ENCODE measurements at places on chromosomes 7 and 10. TPM values are rescaled to one million over a fixed set of nuclear protein-coding genes. Genes with fewer than 3 reads are reported as not detected.

DNA sequence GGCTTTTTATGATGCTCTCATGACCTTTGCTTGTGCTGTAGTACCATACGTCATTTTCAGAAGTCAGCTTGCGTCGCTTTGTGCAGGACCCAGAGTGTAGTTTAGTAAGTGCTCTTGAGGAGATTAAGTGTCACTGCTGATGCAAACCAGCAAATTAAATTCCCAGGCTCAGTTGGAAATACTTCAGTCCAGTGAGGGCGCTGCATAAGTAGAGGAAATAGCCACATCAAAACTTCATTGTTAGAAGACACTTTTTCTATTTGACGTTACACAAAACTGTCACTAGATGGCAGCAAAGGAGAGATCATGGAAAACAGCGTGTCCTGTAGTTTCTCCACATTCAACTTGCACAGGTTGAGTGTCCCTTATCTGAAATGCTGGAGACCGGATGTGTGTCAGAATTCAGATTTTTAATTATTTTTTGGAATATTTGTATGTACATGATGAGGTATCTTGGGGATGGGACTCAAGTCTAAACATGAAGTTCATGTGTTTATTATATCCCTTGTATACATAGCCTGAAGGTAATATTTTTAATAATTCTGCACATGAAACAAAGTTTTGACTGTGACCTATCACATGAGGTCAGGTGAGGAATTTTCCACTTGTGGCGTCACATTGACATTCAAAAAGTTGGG is 7.9 kb downstream of the ZNF22 start:
- no peaks in the 10 kb centered on the region for H3K4me1 ChIP-seq
- no peak overlapping the region for H3K27ac ChIP-seq
- no peaks in the 10 kb centered on the region for H3K27me3 ChIP-seq

GRCh38 chr7:25613912-25614311 is 385.6 kb upstream of the NPVF start:
- no peak overlapping the region for H3K27ac ChIP-seq
- H3K27me3 ChIP-seq, result no peaks in the 10 kb centered on the region
- H3K4me1 ChIP-seq, result no peaks in the 10 kb centered on the region
- H3K4me3 ChIP-seq, result no peak overlapping the region

- no peak overlapping the region for H3K4me3 ChIP-seq
- no peaks in the 10 kb centered on the region for H3K4me1 ChIP-seq
- no peaks in the 10 kb centered on the region for H3K36me3 ChIP-seq
- no peaks in the 10 kb centered on the region for H3K27me3 ChIP-seq
- no peak for DNase-seq
Measured at GRCh38 chr10:121324678-121325213, 273.5 kb downstream of the FGFR2 start.

DNA sequence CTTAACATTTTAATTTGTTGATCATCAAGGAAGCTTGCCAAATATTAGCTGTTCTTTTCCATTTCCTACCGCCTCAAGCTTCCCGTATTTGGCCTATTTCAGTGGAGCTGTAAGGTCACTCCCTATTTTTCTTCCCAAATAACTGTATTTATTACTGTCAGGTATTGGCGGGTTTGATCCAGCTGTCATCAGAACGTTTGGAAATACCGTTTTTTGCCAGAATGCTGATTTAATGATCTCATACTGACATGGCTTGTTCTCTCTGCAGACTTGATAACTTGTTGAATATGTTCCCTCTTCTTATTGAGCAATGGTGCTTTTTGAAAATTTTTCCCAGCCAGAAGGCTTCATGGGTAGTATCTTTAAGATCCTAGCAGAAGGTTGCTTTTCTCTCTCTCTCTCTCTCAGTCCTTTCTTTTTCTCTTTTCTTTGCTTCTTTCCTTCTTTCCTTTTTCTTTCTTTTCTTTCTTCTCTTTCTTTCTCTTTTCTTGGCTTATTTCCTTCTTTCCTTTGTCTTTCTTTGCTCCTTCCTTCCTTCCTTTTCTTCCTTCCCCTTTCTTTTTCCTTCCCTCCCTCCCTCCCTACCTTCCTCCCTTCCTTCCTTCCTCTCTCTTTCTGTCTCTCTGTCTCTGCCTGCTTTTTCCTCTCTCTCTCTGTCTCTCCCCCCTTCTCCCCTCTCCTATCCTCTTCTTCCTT is 42.1 kb downstream of the CUX1 start:
- H3K27me3 ChIP-seq, result no peaks in the 10 kb centered on the region
- peaks cover 4% of the 10 kb centered on the region for H3K4me1 ChIP-seq
- DNase-seq, result no peak
- no peaks in the 10 kb centered on the region for H3K36me3 ChIP-seq
- H3K27ac ChIP-seq, result no peak overlapping the region

- peaks cover 34% of the 10 kb centered on the region for H3K4me1 ChIP-seq
- peaks cover 4% of the 10 kb centered on the region for H3K36me3 ChIP-seq
- H3K27ac ChIP-seq, result no peak overlapping the region
- H3K4me3 ChIP-seq, result no peak overlapping the region
Measured at GRCh38 chr7:151085329-151085690, 965 bp upstream of the AGAP3 start.

- H3K27ac ChIP-seq, result no peak overlapping the region
- DNase-seq, result peak; percentile 99
- H3K4me3 ChIP-seq, result no peak overlapping the region
- H3K4me1 ChIP-seq, result peaks cover 17% of the 10 kb centered on the region
- H3K27me3 ChIP-seq, result no peaks in the 10 kb centered on the region
Measured at GRCh38 chr10:31142026-31142425, 110.4 kb upstream of the ZNF438 start.

DNA sequence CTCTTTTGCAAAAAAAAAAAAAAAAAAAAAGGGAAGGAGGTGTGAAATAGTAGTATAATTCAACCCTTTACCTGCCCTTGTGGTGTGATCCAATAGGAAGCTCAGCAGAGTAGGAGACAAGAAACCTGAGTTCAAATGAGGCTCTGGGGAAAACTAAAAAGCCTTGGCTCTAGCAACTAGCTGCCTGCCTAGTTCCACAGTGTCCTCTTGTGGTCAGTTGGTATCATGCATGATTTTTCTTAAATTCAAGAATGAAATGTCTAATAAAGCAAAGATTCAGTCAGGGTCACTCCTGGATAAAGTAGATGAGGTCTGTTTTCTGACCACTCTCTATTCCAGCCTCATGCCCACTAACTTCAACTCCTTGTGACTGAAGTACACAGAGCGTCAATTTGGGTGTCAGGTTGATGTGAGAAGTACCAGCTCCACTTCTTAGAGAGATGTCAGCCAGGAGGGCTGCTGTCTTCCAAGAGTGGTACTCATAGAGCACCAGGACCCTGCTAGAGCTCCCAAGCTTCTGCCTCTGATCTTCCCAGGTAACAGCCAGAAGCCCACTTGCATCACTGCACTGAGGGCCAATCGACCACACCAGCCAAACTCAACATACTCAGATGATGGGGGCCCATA is 10.5 kb downstream of the LSM5 start:
- H3K27me3 ChIP-seq, result no peaks in the 10 kb centered on the region
- H3K4me3 ChIP-seq, result no peak overlapping the region
- peak; percentile 42 for DNase-seq
- H3K36me3 ChIP-seq, result no peaks in the 10 kb centered on the region

DNA sequence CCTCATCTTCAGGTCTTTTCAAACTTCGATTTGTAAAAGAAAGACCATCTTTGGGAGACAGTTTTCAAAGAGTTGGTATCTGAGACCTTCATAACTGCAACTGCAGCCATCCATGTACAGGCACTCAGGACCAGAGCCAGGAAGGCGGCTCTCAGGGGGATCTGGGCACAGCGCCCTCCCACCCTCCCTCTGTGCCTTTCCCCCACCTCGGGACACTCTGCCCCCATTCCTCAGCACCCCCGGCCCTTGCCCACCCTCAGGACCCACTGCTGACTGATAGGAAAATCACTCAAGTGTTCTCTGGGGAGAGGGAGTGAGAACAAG is 143.6 kb downstream of the CUBN start:
- DNase-seq, result no peak
- H3K4me3 ChIP-seq, result no peak overlapping the region
- H3K4me1 ChIP-seq, result peaks cover 17% of the 10 kb centered on the region
- no peaks in the 10 kb centered on the region for H3K36me3 ChIP-seq
- no peaks in the 10 kb centered on the region for H3K27me3 ChIP-seq

GRCh38 chr7:30238721-30239441 is 45.5 kb upstream of the ZNRF2 start:
- DNase-seq, result peak; percentile 46
- H3K27me3 ChIP-seq, result no peaks in the 10 kb centered on the region
- no peaks in the 10 kb centered on the region for H3K4me1 ChIP-seq
- no peaks in the 10 kb centered on the region for H3K36me3 ChIP-seq
- no peak overlapping the region for H3K4me3 ChIP-seq

DNA sequence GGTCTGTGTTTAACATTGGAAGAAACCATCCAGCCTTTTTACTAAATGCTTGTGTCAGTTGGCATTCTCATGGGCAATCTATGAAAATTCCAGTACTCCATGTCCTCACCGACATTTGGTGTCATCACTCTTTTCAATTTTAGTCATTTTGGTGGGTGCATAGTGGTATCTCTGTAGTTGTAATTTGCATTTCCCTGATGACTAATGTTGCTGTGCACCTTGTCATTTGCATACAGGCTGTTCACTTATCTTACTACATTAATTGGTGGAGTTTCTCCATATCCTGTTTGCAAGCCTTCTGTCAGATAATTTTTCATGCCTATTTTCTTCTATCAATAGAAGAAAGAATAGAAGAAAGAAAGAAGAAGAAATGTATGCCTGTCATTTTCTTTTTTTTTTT is 73.7 kb downstream of the PLPP4 start:
- H3K36me3 ChIP-seq, result no peaks in the 10 kb centered on the region
- no peaks in the 10 kb centered on the region for H3K4me1 ChIP-seq
- H3K27me3 ChIP-seq, result no peaks in the 10 kb centered on the region
- H3K4me3 ChIP-seq, result no peak overlapping the region
- no peak overlapping the region for H3K27ac ChIP-seq
- DNase-seq, result no peak

- H3K36me3 ChIP-seq, result no peaks in the 10 kb centered on the region
- peak; percentile 35 for DNase-seq
- H3K4me1 ChIP-seq, result no peaks in the 10 kb centered on the region
- no peaks in the 10 kb centered on the region for H3K27me3 ChIP-seq
Measured at GRCh38 chr7:29442146-29442545, 121.5 kb upstream of the PRR15 start.

DNA sequence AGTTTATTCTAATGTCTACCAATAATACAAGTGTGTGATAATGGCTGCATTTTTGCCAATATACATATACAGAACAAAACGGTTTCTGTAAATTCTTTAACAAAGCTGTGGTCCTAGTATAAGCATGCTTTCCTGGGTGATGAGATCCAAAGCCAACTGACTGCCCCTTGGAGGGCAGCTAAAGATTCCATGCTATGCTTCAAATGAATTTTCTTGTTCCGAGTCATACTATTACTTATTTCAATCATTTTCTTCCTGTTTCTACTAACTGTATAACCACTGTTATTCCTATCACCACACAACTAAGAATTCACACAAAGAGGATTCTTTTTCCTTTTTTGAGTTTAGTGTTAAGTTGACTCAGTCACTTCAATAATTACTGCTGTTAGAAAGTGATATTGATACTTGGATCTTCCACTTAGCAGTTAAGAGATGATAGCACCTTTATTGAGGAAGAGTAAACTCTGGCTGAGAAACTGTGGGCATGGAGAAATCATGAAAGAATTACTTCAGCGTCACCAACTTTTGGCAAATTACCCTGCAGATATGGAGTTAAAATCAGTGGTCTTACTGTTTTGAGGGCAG is 197.5 kb downstream of the ARL4A start:
- H3K4me1 ChIP-seq, result no peaks in the 10 kb centered on the region
- H3K4me3 ChIP-seq, result no peak overlapping the region
- peak; percentile 20 for DNase-seq
- H3K36me3 ChIP-seq, result no peaks in the 10 kb centered on the region
- no peak overlapping the region for H3K27ac ChIP-seq

DNA sequence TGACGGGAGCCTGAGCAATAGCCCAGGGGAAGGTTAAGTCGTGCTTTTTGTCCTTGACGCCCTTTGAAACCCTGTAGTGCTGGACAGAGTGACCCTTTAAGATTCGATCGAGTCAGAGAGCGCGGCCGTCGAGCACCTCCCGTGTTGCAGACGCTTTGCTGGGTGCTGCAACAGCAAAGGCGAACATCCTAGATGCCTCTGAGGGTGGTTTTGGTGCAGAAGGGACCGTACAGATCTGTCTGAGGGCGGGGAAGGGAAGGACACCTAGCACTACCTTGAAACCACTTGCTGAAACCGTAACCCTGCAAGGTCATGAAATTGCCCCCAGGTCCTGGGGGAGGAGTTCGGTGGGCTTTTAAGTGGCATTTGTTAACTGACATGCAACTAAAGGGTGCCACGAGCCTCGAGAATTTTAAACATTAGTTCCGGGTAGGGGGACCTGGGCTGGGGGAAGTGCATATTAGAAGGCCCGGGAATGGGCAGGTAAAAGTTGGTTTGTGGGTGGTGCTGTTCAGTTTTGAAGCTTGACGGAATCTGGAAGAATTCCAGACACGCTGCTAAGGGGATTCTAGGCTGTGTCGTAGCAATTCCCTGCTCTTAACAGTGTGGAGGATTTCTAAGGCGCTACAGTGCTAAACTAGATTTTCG is 786 bp downstream of the ATP5F1C start:
- H3K27ac ChIP-seq, result peak overlapping the region; percentile 78
- H3K4me1 ChIP-seq, result peaks cover 2% of the 10 kb centered on the region
- H3K4me3 ChIP-seq, result peak overlapping the region; percentile 73
- H3K36me3 ChIP-seq, result no peaks in the 10 kb centered on the region

DNA sequence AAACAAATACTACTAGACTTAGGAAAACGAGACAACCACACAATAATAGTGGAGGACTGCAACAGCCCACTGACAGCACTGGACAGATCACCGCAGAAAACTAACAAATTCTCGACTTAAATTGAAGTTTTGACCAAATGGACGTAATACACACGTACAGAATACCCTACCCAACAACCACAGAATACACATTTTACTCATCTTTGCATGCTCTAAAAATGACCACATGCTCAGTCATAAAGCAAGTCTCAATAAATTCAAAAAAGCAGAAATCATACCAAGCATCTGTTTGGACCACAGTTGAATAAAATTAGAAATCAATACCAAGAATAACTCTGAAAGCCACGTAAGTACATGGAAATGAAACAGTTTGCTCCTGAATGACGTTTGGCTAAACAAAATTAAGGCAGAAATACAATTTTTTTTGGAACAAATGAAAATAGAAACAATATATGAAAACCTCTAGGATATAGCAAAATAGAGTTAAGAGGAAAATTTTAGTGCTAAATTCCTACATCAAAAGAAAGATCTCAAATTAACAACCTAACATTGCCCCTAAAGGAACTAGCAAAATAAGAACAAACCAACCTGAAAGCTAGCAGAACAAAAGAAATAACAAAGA is 30.6 kb downstream of the MAPK8 start:
- H3K36me3 ChIP-seq, result no peaks in the 10 kb centered on the region
- no peak for DNase-seq
- H3K27me3 ChIP-seq, result no peaks in the 10 kb centered on the region
- no peak overlapping the region for H3K4me3 ChIP-seq
- H3K27ac ChIP-seq, result no peak overlapping the region

- no peak overlapping the region for H3K4me3 ChIP-seq
- H3K4me1 ChIP-seq, result no peaks in the 10 kb centered on the region
- no peaks in the 10 kb centered on the region for H3K27me3 ChIP-seq
- DNase-seq, result no peak
- H3K27ac ChIP-seq, result no peak overlapping the region
Measured at GRCh38 chr10:55750458-55750857, 610.6 kb downstream of the ZWINT start.

PPRC1 gene
- 9.9 TPM for total RNA-seq

HSPA12A gene
- 9.5 TPM for total RNA-seq

MYO3A gene
- not detected for total RNA-seq

HIF1AN gene
- 10.3 TPM for total RNA-seq

LBX1 gene
- under 0.01 TPM for total RNA-seq

VGF gene
- total RNA-seq, result 0.66 TPM

ANLN gene
- total RNA-seq, result 21.5 TPM
